ENCODE measurements at places on chromosomes 7 and 10.

DNA sequence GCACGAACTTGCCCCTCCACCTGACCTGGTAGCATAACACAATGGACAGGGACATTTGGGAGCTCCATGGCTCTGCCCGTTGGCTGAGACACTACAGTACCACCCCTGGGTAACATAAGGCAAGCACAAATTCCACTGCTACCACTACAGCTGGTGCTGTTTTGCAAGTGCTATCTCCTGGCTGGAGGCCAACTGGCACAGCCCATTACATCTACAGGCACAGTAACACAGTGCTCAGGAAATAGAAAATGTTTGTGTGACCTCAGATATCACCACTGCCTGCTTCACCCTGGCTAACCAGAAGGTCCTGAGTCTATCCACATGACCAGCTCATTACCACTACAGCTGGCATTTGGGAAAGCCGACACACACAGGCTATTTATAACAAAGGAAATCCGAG is 631.1 kb upstream of the MBL2 start:
- DNase-seq = no peak

DNA sequence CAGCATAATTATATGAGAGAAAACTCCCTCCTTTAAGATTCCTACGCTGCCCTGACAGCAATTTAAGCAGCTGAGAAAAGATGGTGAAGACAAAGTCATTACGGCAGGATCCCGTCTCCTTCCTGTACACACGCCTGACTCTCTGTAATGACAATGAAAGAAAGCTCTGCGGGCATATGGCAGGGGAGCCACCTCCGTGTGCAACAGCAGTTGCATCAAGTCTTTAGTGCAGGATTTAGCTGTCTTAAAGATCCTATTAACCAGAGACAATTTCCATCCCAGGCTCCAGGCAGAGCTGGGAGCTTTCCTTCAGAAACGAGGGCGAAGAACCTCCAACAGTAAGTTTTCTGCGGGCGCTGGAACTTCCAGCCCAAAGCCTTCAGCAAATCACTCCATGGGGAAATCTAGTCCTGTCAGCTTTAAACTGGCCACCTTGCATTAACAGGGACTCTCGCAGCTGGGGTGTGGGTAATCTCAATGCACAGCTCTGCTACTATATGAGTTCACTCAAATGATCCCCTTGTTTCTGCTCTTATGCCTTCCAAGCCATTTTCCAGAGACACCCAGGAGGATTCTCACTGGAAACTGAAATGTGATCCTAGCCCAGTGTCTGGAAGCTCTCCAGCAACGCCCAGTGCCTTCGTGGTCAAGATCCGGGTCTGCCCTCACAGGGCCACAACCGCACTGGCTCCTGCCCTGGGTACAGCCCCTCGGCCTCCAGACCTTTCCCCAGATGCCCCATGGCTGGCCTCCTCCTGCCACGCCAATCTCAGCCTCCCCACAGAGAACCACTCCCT is 74.9 kb downstream of the CTBP2 start:
- peak; percentile 52 for DNase-seq

GRCh38 chr10:58691528-58691927 is 178.9 kb downstream of the BICC1 start:
- no peak for DNase-seq

- DNase-seq = no peak
Observed at GRCh38 chr10:132710036-132710686, 75.8 kb downstream of the NKX6-2 start.

- DNase-seq = no peak
Observed at GRCh38 chr7:136566491-136566890, 302.0 kb upstream of the CHRM2 start.

GRCh38 chr10:642186-642890 is 47.1 kb downstream of the DIP2C start:
- DNase-seq = no peak

DNA sequence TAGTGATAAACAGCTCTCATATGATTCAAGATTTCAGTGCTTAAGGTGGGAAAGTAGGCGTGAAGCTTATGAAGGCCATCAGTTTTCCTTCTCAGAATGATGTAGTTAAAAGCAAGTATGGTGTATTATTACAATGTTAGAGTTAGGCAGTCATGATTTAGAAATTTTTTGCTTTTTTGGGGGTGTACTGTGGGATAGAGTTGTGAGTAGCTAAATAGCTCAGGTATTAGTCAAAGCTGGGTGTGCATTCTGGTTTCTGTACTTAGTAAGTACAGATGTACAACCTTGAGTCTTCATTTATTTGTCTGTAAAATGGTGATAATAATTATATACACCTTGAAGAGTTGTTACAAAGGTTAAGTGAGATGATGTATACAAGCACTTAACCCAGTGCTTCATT is 52.2 kb downstream of the R3HCC1L start:
- DNase-seq = no peak

GRCh38 chr7:110960811-110961210 is 130.1 kb upstream of the LRRN3 start:
- peak; percentile 9 for DNase-seq

DNA sequence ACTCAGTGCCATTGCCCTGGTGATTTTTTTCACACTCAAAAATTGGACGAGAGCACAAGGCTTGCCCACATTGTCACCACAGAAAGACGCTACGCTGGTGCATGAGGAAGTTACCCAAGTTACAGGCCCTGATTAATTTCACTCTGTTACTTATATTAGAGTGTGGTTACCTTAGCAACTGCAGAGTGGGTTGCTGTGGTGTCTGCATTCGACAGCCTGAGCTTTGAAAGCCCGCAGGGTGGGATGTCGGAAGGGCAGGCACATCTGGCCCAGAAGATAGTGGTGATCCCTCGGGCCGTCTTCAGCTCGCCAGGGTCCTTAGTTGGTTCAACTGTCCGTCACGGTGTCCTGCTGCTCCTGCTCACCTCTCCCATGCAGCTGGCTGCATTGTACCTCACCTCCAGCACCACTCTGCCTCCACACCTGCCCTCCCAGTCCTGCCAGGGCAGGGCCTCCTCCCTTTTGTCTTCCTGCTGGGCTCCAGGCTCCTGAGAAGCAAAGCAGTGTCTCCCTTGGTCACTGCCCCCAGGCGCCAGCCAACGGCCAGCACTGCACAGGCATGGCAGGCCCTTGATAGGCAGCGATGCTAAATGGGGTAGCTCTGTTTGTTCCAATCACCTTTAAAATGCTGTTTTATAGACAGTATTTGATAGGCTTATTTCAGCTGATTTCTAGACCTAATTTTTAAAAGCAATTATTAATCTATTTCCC is 167.2 kb downstream of the EBF3 start:
- no peak for DNase-seq

GRCh38 chr7:105493196-105493922 is 28.7 kb downstream of the PUS7 start:
- no peak for DNase-seq

- no peak for DNase-seq
Observed at GRCh38 chr7:127587663-127588018, 570 bp upstream of the ARF5 start.

GRCh38 chr10:125156196-125156595 is 4.2 kb downstream of the CTBP2 start:
- no peak for DNase-seq

DNA sequence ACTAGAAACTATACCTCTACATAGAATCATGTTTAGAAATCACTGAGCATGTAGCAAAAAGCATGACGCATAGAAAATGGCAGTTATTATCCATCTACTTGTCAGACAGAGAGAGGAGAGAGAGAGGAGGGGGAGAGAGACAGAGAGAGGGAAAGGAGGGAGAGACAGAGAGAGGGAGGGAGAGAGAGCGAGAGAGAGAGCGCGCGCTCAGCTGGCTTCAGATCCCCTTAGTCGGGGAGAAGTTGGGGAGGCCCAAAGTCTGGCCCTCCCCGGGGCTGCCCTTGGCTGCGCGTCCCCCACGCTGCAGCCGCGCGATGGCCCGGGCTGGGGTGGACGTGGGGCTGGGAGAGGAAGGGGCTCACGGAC is 37.0 kb downstream of the CNPY1 start:
- no peak for DNase-seq

DNA sequence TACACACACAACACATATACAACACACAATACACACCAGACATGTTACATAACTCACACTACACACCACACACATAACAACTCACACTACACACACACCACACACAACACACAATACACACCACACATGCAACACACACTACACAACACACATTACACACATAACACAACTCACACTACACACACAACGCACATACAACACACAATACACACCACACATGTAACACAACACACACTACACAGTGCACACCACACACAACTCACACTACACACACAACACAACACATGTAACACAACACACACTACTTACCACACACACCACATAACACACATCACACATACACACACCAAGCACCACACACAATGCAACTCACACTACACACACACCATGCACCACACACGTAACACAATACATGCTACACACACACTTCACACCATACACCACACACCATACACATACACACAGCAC is 166.5 kb downstream of the KCNMA1 start:
- no peak for DNase-seq

GRCh38 chr7:139370301-139370942 is 10.7 kb downstream of the LUC7L2 start:
- no peak for DNase-seq

DNA sequence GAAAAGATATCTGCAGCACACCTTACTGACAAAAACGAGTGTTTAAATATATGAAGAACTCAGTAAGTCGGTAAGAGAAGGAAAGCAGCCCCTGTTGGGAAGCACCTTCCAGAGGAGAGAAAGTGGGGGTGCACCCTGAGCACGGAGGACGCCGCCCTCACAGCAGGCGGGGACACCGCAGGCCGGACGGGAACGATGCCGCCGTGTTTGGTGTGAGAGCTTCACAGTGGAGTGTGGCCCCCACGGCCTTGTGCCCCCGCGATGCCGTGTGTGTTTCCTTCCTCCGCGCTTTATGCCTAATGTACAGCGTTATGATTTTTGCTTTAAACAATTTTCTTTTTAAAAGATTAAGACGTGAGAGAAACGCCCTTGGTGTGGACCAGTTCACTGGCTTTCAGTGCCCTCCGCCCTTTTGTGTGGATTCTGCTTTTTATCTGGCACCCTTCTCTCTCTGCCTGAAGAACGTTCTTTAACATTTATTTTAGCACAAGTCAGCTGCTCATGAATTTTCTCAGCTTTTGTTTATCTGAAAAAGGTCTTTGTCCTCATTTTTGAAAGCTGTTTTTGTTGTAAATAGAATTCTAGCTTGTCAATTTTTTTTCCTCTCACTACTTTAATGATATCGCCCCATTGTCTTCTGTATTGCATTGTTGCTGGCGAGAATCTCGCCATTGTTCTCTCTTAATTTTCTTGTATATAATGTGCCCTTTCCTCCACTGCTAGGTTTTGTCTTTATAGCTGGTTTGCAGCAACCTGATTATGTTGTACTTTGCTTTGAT is 110.7 kb downstream of the INPP5A start:
- no peak for DNase-seq

DNA sequence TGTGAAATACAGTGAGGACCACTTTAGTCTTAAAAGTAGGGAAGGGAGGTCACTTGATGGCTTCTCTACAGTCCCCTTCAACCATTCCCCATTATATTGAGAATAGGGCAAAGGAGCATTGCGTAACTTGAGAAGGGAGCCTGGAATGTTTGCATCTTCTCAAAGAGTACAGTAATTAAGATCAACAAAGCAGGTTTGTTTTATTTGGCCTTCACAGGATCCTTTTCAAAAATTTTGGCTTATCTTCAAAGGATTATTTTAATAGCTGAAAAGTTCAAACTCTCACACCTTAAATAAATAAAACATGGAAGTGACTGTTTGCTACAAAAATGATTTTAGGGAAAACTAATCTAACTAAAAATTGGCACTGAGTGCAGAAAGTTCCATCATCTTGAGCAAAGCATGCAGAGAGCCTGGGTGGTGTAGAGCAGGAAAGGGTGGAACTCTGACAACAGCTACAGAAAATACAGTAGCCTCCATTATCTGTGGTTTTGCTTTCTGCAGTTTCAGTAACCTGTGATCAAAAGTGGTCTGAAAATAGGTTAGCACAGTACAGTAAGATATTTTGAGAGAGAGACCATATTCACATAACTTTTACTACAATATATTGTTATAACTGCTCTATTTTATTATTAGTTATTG is 214.0 kb downstream of the MDFIC start:
- DNase-seq = no peak

- no peak for DNase-seq
Observed at GRCh38 chr10:13719425-13719824, 132.7 kb downstream of the PRPF18 start.

GRCh38 chr7:36571190-36571560 is 153.1 kb downstream of the AOAH start:
- DNase-seq = no peak

- no peak for DNase-seq
Observed at GRCh38 chr10:6416892-6417512, 163.1 kb downstream of the PRKCQ start.

- DNase-seq = no peak
Observed at GRCh38 chr7:5627745-5628547, 153.5 kb downstream of the RNF216 start.

- DNase-seq = no peak
Observed at GRCh38 chr7:158024351-158024715, 563.3 kb downstream of the PTPRN2 start.

GRCh38 chr10:117823980-117824379 is 222.8 kb downstream of the RAB11FIP2 start:
- no peak for DNase-seq

GRCh38 chr7:2510909-2511768 is 8.4 kb upstream of the LFNG start:
- DNase-seq = no peak

- DNase-seq = no peak
Observed at GRCh38 chr7:81676813-81677212, 93.0 kb downstream of the HGF start.

DNA sequence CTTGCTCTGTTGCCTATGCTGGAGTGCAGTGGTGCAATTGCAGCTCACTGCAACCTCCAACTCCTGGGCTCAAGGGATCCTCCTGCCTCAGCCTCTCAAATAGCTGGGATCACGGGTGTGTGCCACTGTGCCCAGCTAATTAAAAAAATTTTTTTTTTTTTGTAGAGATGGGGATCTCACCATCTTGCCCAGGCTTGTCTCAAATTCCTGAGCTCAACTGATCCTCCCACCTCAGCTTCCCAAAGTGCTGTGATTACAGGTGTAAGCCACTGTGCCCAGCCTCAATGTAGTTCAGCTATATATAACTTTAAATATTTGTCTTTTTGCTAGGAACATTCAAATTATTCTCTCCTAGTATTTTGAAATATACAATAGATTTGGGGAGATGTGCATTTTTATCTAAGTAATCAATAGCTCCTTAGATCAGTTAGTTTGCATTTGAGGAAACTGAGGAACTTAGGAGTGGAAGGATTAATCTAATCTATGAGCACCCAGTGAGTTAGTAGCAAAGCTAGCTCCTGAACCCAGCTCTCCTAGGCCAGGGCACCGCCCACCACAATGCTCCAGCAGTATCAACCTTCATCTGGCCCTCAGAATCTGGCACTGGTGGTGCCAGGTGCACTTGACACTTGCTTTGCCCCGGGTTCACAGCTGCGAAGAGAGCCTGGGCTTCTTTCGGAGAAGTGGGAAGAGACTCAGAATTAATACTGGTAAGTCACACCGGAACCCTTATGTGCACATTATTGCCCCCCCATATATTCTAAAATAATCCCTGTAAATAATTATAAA is 5.9 kb upstream of the LRMDA start:
- DNase-seq = no peak

Data from stromal cell of bone marrow (primary cell).